Activated CD4-positive, alpha-beta T cell treated with anti-CD3 and anti-CD28 coated beads for 4 hours (primary cell): ENCODE measurements at places on chromosomes 4 and X.

DNA sequence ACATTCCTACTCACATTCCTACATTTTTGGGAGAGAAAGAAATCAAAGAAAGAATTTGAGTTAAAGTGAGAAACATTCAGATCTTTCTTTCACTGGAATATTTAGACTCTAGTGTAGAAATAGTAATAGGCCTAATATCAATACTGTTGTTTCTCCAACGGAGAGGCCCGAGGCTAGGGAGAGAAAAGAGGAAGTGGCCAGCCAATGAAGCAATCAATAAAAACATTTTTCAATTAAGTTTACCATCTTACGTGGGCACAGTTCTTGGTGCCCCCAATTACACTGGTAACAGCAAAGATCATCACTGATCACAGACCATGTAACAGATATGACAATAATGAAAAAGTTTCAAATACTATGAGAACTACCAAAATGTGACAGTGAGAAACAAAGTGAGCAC lies 281.4 kb downstream of the GPM6A start:
- no peak for DNase-seq

GRCh38 chr4:128665514-128665913 lies 144.0 kb upstream of the JADE1 start:
- no peak for DNase-seq

DNA sequence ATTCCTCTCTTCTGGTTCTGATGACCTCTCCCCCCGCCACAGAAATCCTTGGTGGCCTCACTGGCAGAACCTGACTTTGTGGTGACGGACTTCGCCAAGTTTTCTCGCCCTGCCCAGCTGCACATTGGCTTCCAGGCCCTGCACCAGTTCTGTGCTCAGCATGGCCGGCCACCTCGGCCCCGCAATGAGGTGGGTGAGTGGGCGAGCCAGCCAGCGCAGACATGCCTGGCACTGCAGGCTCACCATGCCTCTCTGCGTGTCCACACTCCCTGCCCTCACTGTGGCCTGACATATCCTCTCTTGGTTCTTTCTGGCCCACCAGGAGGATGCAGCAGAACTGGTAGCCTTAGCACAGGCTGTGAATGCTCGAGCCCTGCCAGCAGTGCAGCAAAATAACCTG lies 8.7 kb downstream of the UBA1 start:
- DNase-seq, result no peak

DNA sequence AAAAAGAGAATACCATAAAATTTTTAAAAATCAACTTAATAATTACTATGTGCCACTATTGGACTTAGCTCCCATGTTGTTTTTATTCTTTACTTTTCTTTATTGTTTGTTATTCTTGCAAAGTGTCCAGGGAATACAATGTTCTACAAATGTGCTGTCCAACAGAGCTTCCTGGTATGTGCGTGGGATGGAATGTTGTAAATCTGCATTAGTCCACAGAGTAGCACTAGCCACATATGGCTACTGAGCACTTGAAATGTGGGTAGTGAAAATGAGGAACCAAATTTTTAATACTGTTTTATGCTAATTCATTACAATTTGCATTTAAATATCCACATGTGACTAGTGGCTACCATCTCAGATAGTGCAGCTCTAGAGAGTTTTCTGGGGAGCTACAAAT lies 14.3 kb upstream of the CORIN start:
- no peak for DNase-seq

DNA sequence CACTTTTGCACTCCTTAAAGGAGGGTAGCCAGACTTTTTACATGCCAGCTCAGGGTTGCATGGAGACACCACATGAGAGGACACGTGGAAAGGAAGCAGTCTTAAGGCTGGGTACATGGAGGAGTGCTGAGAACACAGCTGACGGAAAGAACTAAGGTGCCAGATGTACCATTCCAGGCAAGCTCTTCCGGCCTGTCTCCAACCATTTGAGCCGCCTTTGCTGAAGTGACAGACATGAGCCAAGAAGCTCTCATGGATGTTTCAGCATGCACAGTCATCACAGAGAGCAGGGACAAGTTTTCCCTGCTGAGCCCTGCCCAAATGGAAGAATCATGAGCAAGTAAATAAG lies 83.4 kb upstream of the BMP2K start:
- DNase-seq, result no peak

GRCh38 chr4:73718375-73719373 lies 21.7 kb upstream of the CXCL8 start:
- DNase-seq, result no peak

DNA sequence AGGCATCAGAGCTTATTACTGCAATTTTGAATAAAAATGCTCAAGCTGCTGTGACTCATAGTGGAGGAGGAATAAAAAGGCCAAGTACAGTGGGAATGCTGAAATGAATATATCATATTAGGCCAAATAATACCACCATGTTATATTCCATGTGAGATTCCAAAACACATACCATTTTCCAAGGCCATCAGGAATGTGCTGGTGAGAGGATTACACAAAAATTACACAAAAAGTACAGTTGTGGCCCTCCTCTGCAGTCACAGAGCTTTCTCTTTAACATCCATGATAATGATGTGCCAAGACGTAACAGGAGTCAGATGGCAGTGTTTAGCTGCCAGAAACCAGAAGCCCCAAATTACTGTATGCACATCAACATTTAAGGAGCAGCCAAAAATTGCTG lies 153.5 kb downstream of the PCDH18 start:
- no peak for DNase-seq

GRCh38 chr4:159497936-159498335 lies 395.1 kb downstream of the RAPGEF2 start:
- DNase-seq, result no peak

- no peak for DNase-seq
These were observed 47.9 kb downstream of the FHL1 start for GRCh38 chrX:136195247-136195646.

GRCh38 chr4:181679754-181680153 lies 563.4 kb upstream of the TENM3 start:
- no peak for DNase-seq

DNA sequence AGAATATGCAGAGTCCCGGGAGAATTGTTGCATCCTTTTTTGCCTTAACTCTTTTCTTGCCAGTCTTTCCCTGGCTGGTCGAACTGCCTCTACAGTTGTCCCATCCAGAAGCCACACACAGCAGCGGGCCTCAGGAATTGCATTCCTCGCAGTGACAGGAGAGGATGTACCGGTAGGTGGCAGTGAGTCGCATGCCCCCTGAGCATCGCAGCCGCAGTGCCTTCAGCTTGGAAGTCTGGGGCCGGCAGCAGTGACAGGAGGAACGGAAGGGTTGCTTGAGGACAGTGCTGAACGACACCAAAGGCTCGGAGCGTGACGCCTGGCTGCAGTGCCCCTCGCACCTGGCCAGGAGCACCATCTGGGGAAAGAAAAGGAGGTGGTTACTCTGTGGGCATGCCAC lies 23.5 kb downstream of the NDP start:
- peak; percentile 13 for DNase-seq

DNA sequence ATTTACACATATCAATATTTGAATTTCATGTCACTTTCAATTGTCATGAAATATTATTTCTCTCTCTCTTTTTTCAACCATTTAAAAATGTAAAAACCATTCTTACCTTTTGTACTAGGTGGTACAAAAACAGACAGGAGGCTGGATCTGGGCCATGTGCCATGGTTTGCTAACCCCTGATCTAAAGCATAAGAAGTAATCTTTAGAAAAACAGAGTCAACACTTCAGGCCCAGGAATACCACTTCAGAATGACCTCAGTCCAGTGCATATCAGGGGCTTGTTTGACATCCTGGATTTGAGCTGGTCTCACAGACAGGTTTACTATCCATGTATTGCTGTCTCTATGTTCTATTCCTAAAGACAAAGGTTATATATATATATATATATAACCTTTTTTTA lies 102.5 kb downstream of the DCHS2 start:
- no peak for DNase-seq

- no peak for DNase-seq
These were observed 697 bp downstream of the SRPK3 start for GRCh38 chrX:153781428-153782047.

GRCh38 chr4:109588176-109588575 lies 28.1 kb downstream of the MCUB start:
- DNase-seq, result peak; percentile 27

DNA sequence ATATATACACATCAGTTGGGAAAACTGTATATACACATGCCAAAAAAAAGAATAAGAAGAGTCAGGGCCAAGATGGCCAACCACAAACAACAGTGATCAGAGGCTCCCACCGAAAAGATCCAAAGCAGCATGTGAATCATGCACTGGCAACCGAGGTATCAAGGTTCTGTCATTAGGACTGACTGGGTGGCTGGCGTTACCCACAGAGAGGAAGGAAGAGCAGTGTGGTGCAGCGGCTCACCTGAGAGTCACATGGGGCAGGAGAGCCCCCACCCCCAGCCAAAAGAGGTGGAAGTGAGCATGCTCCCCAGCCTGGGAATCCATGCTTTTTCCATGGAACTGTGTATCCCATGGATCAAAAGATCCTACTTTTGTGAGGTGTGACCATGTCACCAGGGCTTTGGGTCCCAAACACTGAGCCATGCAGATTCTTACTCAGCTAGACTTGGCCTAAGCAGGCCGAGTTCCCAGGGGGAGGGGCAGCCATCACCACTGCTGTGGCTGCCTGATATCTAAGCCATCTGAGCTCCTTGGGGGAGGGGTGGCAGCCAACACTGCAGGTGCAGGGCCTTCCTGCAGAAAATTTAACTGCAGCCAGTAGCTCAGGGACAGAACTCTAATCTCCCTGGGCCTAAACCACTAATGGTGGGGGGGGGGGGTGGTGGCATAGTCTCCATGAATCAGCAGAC lies 52.8 kb downstream of the P2RY10 start:
- peak; percentile 6 for DNase-seq
